Bone marrow (tissue), 2 donors: ENCODE measurements at places on chromosomes 5 and 9.

- no peak for DNase-seq
Measured at GRCh38 chr9:126401107-126401506, 74.5 kb downstream of the MVB12B start.

DNA sequence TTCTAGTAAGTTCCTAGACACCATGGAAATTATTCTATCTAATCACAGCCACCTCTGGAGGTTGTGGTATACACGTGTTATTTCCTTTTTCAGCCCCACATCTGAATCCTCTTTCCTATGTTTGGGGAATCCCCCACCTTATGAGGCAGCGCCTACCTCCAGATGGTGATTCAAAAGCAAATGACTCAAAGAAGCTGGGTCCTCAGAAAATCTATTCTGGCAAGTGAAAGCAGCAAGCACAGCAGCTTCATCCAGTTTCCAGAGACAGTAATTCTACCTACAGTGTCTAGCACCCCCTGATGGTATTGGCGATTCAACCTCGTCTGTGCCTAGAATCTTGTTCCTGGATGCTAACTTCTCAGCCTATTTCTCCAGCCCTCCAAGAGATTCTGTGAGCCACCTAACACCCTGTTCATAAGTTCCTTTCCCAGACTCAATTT is 43.0 kb downstream of the STRBP start:
- no peak for DNase-seq

DNA sequence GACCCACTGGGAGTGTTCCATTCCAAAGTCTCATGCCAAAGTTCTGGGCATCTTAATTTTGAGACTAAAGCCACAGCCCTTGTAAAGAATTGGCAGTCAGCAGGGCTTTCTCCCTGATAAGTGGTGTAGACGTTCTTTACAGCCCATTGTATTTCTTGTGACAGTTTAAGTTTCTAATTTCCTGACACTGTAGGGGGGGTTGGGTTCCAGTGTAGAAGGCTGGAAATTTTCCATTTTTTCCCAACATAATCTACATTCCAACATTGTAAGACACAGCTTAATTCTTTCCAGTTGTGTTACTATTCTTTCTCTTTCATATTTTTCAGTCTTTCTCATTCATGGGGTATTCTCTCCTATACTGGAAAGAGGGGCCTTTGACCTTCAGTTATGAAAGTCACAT is 121.1 kb downstream of the FBXL7 start:
- DNase-seq, result no peak

GRCh38 chr5:98103807-98104206 is 669.7 kb upstream of the RGMB start:
- no peak for DNase-seq

- no peak for DNase-seq
Measured at GRCh38 chr9:97638666-97639065, 5.0 kb downstream of the NCBP1 start.

- no peak for DNase-seq
Measured at GRCh38 chr5:127041571-127041970, 11.2 kb upstream of the MARCHF3 start.

- no peak for DNase-seq
Measured at GRCh38 chr5:95216136-95216955, 68.5 kb downstream of the MCTP1 start.

DNA sequence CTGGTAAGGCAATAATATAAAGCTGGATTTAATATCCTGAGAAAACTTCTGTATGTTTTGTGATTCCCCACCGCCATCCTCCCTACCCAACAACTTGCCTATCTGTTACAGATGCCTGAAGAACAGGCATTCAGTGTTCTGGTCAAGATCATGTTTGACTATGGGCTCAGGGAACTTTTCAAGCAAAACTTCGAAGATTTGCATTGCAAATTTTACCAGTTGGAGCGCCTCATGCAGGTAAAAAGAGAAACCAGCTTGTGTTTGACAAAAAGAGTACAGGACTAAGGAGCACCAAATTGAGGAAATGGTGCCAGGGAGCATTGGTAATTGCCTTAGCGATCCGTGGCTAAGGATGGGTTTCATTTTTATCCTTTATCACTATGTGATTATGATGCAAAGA is 40.0 kb downstream of the GPR21 start:
- DNase-seq, result no peak

DNA sequence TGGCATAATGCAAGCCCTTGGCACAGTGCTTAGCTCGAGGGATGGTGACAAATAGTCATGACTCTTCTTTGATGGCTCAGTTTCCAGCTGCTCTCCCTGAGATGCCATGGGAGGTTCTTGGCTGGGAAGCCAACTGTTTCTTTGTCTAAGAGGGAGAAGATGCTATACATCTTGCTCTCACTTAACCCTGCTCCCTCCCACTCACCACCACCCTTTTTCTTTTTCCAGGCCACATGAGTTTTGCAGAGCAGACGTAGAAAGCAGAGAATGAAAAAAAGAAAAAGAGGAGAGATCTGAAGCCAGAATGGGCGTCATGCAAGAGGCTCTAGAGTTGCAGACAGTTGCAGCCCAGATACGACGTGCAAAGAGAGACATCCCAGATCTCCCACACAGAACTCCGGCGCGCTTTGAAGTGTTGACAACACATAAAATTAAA is 160.5 kb downstream of the FGF18 start:
- DNase-seq, result no peak

GRCh38 chr5:3027185-3027865 is 275.8 kb upstream of the IRX2 start:
- no peak for DNase-seq

- DNase-seq, result no peak
Measured at GRCh38 chr5:132525299-132525724, 18.0 kb downstream of the IL5 start.

DNA sequence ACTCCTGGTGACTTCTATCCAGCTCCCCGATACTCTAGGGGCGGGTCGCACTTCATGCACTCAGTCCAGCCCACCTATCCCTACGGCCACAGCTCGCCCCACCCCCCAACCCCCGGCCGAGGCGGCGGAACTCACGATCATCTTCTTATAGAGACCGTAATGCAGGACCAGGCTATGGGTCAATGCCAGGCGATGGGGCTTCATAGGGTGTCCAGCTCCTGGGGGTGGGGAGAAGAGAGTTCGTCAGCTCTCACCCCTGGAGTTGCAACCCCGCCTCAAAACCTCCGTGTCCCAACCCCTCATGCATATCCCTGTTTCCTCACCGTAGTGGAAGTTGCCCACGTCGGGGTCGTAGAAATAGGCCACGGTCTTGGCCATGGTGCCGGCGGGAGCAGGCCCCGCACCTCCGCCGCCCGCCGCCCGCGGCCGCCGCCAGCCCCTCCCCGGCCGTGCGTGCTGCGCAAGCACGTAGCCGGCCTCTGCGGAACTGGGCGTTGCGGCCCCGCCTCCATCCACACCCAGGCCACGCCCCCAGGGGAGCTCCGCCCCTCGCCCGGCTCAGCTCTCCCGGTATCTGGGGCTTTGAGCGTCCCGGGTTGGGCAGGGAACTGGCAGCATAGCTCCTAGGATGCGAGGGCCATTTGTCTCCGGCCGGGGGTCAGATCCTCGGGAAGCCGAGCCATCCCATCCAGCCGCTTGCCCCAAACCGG is at the start of the genes HDAC3 and RELL2:
Gene HDAC3, minus strand, starts transcription at position 437 of the 710 bp plus-strand sequence. Its CDS starts 59 bp downstream, at position 378.
Gene RELL2, plus strand, starts transcription at position 585 of the 710 bp plus-strand sequence. CDS start 1,229 bp downstream, outside the sequence.
- peak; percentile 86 for DNase-seq

GRCh38 chr5:54301220-54301619 is 9.2 kb downstream of the ARL15 start:
- no peak for DNase-seq

GRCh38 chr9:93859431-93860215 is 95.5 kb downstream of the BARX1 start:
- DNase-seq, result no peak

- DNase-seq, result no peak
Measured at GRCh38 chr5:14917719-14918118, 46.1 kb upstream of the ANKH start.

- DNase-seq, result no peak
Measured at GRCh38 chr9:128215491-128216409, 12.6 kb downstream of the DNM1 start.

DNA sequence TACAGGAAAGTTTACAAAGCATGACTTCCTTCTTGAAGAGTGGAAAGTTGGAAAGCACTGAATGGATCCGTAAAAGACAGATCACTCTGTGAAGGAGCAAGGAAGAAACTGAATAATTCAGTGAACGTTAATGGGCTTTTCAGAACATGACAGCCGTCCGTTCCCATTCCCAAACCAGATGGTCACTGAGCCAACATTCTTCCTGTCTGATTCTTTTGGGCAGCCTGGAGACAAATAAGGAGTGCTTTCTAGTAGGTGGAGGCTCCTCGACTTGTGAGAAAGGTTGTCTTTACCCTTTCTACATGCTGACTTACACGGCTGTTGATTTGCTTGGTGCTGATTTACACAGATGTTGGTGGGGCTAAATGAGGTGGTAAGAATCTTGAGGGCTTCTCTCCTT is 51.0 kb upstream of the PAPPA start:
- DNase-seq, result no peak

DNA sequence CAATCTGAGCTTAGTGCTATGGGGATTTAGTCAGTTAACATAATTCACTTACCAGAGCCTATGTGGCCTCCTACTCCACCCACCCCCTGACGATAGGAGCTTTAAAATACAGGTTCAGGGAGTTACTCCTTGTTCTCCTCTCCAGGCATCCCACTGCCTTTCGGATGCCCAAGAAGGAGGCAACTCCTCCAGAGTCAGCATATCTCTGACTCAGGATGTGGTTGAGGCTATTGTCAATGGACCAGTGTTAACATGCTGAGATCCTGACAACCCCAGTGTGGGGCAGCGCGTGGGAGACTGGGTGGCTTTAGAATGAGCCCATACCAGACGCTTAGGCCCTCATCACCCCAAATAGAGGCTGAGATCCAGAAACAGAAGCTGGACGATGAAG is 27.4 kb downstream of the BICD2 start:
- DNase-seq, result no peak

DNA sequence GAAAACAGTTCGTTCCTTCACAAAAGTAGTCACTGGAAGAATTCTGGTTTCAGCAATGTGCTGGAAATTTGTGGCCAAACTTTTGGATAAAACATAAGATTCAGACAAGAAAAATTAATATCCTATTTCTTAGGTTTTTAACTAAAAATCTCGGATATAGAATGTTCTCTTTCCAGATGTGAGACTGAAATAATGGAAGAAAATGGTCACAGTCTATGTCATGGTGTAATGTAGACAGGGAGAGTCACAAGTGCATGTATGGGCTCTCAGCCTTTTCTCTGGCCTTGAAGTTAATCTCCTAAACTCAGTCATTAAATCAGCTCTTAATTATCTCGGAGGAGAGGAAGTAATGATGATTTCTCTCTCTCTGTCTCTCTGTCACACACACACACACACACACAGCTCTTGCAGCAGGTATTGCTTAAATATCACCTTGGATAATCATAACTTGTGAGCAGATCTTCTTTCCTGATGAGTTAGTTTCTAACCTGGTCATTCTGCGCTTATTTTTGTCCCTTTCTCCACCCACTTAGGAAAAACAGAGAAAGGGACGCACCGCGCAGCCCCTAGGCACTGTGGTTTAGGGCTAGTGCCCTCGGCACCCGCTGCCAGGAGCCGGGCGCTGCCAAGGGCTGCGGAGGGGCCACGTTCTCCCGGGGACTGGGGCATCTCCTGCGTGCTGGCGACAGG is 672 bp upstream of the ITGA2 start:
- no peak for DNase-seq

DNA sequence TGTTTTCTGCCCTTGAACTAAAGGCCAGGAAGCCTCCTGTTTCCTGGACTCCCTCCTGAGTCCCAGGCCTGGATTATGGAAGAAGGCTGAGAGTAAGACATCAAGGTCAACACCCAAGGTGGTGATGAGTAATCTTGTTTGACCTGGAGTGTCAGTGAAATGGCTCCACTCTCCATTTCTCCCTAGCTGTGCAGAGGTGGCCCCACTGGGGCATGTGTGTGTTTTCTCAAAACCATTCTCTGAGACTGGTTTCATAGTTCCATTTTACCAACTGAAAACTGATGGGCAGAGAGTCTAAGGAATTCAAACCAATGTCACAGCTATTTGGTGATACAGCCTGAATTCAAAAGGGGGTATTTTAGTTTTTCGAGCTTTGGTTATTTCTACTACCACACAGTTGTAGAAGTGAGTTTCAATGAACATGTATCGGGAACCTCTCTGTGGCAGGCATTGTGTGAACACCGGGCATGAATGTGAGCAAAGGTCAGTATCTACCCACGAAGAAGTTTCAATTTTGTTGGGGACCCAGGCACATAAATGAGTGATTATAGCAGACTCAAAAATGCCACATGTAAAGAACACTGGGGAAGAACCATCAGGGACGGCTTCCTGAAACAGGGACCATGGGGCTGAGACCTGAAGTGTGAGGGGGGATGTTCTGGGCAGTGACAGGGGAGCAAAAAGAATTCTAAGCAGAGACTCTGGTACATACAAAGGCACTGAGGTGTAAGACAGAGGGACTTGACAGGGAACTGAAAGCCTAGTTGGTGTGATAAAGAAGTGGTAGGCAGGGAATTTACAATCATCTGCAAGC is 269.6 kb upstream of the KLF4 start:
- DNase-seq, result no peak

DNA sequence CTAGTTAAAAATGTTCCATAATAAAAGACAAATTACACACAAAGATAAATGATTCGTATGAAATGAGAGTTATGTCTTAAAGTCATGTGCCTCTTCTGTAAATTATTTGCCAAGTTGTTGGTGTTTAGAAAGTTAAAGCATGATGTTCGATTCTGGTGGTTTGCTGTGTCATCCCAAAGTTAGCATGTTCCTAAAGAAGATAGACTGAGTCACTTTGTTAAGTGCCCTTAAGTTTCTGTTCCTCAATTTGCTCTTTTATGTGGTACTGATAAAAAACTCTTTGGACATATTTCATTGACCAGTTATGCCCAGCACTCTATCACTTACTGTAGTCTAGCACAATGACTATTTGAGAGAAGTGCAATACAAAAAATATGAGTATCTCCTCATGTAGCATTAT is 366.9 kb upstream of the ZNF608 start:
- DNase-seq, result peak; percentile 12

GRCh38 chr9:14021871-14022525 is 291.9 kb downstream of the NFIB start:
- no peak for DNase-seq

DNA sequence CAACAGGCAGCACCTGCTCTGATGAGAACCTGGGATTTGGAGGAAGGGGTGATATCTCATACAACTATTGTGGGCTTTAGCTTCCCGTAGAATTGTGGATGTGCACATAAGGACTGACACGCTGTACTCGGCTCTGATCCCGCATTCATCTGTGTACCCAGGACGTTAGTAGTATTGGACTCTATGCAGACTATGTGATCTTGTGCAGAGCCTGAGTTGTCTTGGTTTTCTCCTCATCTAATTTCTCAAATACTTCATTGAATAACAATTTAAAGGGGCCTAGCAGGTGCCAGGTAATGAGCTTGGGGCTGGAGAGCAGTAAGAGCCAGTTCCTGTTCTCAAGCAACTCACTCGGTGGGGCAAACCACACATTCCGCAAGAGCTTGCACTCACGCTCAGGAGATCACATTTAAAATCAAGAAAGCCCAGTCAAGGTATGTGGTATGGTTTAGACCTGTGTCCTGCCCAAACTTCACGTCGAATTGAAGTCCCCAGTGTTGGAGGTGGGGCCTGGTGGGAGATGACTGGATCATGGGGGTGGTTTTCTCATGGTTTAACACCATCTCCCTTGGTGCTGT is 14.8 kb downstream of the C5orf15 start:
- no peak for DNase-seq
